ENCODE measurements at places on chromosomes 4 and X. TPM values are rescaled to one million over a fixed set of nuclear protein-coding genes. Genes with fewer than 3 reads are reported as not detected.

Gene SPACA5B
- not detected for total RNA-seq

Gene TRPC5OS
- not detected for total RNA-seq

Gene ADH6
- total RNA-seq = not detected

Gene ADRA2C
- total RNA-seq = 1.5 TPM

Gene RASL11B
- total RNA-seq = 20.9 TPM

Gene CCDC149
- 19.2 TPM for total RNA-seq

Gene SASH3
- 0.49 TPM for total RNA-seq

Gene CWH43
- not detected for total RNA-seq
